ENCODE measurements at places on chromosomes 1 and 21. TPM values are rescaled to one million over a fixed set of nuclear protein-coding genes. Genes with fewer than 3 reads are reported as not detected.

CADM3 gene
- total RNA-seq, result 0.20 TPM

TFF3 gene
- 0.37 TPM for total RNA-seq

LYPD8 gene
- total RNA-seq, result not detected

C2CD4D gene
- total RNA-seq, result not detected

DNM3 gene
- 1.8 TPM for total RNA-seq

LORICRIN gene
- total RNA-seq, result not detected

GREM2 gene
- total RNA-seq, result 8.6 TPM

LCE3E gene
- not detected for total RNA-seq

CXADR gene
- total RNA-seq, result 0.59 TPM

TRIM46 gene
- 3.3 TPM for total RNA-seq

CD164L2 gene
- total RNA-seq, result not detected
